Islet precursor cell (in vitro differentiated cells): ENCODE measurements at places on chromosomes 13 and 19.
A peak's percentile ranks its signal among the peaks of the same experiment; 100 is the strongest.

- DNase-seq, result peak; percentile 92
These were observed 2.1 kb downstream of the EFNB2 start for GRCh38 chr13:106533101-106533942.

GRCh38 chr13:81396192-81396591, 1055.3 kb upstream of the SPRY2 start:
- DNase-seq, result no peak

DNA sequence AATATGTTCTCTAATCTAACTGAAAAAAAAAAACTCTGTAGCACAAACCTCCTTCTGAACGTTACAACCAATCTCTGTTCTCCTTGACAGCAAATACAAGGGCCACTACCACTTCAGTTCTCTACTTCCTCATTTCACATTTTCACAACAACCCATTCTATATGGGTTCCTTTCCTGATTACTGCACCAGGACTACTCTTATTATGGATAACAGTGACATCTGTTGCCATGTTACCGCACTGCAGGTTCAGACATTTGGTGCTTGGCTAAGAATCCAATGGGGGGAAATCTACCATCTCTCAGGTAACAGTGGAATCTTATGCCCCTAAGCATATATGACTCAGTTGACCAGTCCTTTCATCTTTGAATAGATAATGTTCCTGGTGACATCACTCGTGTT, 11.6 kb upstream of the FPR3 start:
- DNase-seq, result no peak

GRCh38 chr19:47433121-47433520, 13.8 kb upstream of the MEIS3 start:
- DNase-seq, result no peak

- no peak for DNase-seq
These were observed 1.1 kb upstream of the ZNF546 start for GRCh38 chr19:39995794-39996193.

- DNase-seq, result no peak
These were observed 199.2 kb downstream of the COL4A1 start for GRCh38 chr13:110107568-110108347.

DNA sequence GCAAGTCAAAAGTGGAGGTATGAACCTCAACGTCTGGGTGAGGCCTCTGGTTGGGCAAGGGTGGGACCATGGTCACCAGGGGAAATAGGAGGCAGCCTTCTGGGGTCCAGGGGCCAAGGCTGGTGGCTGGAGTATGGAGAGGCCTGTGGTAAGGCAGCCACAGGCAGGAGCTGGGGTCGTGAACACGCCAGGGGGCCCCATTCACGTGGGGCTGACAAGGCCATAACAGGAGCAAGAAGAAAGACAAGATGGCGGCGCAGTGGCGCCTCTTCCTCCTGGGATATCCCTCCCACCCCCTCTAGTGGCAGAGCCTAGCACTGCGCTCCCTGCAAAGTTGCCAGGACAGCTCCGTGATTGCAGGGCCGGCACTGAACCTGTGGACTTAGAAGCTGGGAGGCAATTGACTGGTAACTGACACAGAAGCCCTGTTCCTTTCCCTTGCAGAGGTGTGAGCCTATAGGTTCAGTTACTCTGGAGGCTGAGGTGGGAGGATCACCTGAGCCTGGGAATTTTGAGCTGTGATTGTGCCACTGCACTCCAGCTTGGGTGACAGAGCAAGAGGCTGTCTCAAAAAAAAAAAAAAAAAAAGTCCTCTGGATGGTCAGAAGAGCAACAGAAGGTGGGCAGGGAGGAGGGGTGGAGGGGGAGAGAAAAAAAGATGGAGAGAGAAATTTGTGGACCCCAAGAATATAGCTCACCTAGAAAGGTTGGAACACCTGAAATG, 19.7 kb upstream of the EDDM13 start:
- DNase-seq, result peak; percentile 93

- DNase-seq, result no peak
These were observed 16.4 kb downstream of the MAB21L1 start for GRCh38 chr13:35460061-35460460.

DNA sequence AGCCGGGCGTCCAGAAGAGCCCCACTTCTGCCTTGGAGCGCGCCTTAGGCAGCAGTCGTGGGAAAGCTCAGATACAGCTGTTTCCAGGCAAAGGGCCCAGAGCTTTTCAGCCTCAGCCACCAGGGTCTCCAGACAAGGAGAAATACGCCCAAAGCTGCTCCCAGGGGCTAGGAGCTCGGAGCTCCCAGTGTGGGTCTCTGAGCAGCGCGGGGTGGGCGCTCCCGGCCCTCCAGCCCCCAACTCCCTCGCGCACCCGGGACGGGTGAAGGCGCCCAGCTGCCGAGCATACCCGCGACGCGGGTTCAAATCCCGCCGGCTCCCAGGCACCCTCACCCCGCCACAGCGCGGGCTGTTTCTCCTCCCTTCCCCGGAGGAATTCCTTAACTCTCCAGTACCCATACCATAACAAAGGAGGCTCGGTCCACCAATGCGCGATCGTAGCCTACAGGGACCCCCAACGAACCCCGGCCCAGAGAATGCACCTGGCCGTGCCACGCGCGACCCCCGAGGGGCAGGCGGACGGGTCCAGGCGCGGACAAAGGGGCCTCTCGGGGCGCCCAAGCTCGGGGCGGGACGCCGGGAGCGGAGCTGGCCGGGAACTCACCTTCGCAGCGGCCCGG, 507 bp downstream of the COL4A1 start:
- DNase-seq, result peak; percentile 65

DNA sequence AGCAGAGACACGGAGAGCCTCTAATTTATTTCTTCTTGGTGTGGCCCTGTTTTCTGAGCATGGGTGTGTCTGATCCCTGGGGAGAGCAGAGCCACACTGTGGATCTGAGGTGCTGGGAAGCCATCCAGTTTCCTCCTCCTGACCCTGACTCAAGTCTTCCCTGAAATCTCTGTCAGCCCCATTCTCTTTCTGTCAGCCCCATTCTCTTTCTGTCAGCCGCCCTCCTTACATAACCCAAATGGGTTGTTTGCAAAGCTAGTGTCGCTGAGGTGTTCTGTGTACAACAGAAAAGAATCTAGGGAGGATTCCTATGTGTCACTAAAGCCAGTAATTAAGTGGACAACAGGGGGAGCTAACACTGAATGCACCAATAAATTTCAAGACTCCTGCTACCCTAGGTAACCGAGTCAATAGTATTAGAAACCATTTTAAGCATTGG, 50.2 kb downstream of the LRCH1 start:
- DNase-seq, result no peak

GRCh38 chr19:12994701-12995595, at the start of gene NFIX:
TSS of gene NFIX (plus strand) at chr19:12995475. CDS start at chr19:12995838, 363 bp downstream.
- peak; percentile 66 for DNase-seq

GRCh38 chr19:46413262-46414031, at the start of gene CCDC8:
TSS of gene CCDC8 (minus strand) at chr19:46413564. CDS start at chr19:46412810, 754 bp downstream.
- DNase-seq, result peak; percentile 98

- no peak for DNase-seq
These were observed 782.4 kb upstream of the GPC6 start for GRCh38 chr13:92444244-92444643.

- DNase-seq, result no peak
These were observed 679.1 kb upstream of the SPRY2 start for GRCh38 chr13:81020010-81020409.

DNA sequence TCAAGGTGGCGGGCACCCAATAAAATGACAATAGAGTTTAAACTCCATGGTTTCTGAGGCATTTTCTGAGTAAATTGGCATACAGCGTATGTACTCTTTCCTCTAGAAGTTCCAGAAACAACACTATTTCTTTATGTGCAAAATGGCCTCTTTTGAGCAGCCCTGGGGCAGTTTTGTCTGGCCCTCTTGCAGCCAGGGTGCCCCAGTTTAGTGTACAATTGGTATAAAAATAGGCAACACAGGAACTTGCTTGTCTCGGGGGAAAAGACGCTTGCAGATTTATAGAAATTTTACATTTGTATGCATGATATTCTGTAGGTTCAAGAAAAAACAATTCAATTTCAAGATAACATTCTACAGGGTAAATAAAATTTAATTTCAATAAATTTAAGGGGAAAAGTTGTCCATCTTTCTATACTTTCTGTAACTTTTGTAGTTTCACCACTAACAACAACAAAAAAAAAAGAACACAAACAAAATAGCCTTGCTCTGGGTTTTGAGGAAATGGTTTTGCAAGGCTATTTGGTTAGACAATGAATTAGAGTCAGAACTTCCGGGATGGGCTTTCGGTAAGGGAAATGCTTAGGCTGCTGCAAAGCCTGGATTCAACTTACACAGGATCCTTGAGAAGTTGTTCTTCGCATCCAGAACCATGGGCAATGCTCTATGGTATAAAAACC, 45.3 kb downstream of the LRCH1 start:
- DNase-seq, result no peak

- no peak for DNase-seq
These were observed 16.0 kb upstream of the CLN5 start for GRCh38 chr13:76975863-76976262.

- DNase-seq, result no peak
These were observed 1208.0 kb downstream of the DIAPH3 start for GRCh38 chr13:58955546-58956385.

GRCh38 chr19:750640-751423, at the start of gene MISP:
TSS of gene MISP (plus strand) at chr19:751112. CDS start at chr19:756947, 5,835 bp downstream.
- DNase-seq, result no peak

DNA sequence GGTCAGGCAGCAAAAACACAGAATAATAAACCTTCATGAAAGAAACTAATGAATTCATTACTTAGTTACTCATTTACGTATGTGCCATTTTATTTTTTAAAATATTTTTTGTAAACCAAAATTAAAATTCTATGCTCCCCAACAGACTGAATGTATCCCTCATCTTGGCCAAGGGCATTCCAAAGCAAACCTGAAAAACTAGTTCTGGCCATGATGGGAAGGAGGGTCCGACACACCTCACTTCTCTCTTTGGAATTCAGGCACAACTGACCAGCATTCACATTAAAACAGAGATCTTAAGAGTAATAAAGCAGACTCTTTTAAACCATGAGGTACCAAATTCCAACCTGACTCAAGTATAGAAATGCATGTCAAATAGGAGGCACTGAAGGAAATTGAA, 1576.9 kb upstream of the SPRY2 start:
- DNase-seq, result no peak

DNA sequence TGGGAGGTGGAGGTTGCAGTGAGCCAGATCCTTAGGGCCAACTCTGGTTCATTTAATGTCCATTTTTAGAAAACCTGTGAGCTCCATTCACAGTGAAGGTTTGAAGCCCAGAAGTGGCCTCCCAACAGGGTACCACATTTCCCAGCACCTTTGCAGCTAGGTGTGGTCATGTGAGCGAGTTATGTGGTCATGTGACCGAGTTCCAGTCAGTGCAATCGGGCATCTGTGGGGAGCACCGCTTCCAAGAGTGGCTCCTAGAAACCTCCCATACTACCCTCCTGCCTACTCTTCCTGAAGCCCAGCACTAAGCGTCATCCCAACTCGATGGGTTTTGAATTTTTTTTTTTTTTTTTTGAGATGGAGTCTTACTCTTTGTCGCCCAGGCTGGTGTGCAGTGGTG, 663 bp upstream of the PLA2G4C start:
- DNase-seq, result no peak

- peak; percentile 87 for DNase-seq
These were observed 204.8 kb downstream of the MYO16 start for GRCh38 chr13:108834193-108834592.

DNA sequence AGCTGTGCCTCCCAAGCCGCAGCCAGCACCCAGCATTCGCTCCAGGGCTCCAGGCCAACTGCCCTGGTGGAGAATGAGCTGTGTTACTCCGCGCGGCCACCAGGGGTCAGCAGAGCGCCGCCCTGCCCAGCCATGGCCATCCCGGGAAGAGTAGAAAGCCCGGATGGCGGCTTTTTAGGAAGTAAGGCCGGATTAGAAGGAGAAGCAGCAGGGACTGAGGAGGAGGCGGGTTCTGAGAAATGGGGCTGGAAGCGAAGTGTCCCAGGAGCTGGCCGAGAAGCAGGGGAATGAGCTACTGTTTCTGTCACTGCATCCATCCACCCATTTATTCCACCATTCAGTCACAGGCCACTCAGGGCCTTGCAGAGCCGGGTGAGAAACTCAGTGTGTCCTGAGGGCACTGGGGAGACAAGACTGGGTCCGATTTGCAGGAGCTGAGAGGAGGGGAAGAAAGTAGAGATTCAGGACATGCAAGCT, 6.6 kb upstream of the NPAS1 start:
- DNase-seq, result peak; percentile 93

DNA sequence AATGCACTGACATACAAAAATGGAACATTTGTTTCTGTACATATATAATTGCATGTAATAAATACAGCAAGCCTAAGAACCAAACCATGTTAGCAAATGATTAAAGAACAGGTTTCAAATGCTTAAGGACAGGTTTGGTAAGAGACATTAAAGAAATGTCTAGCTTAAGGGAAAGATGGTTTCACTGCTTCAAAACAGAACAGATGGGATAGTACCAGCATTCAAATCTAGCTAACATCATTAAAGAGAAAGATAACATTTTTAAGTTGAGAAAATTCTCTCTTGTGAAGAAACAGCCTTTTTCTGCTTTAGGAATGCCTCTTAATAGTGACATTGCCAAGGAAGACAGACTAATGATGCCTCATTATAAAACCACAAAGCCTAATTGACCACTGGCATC, 52.5 kb upstream of the DOCK9 start:
- DNase-seq, result no peak

- no peak for DNase-seq
These were observed 74.5 kb upstream of the NBEA start for GRCh38 chr13:34867590-34867989.

DNA sequence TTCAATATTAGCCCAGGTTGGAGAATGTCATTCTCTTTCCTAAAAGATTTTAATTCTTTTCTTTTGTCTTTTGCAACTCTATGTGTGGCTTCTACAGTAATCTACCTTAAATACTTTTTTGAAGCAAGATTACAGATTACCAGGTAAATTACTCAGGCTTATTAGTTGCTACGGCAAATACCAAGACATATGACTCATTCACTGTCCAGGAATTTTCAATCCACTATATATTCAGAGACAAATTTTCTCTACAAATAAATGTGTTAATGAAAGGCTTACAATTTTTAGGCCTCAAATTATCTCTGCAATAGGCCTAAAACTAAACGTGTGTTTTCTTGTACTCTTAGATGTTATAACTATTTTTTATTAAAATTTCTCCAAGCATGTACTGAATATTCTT, 631.3 kb downstream of the DIAPH3 start:
- DNase-seq, result no peak

GRCh38 chr13:113962386-113962785, 11.5 kb downstream of the C13orf46 start:
- no peak for DNase-seq

DNA sequence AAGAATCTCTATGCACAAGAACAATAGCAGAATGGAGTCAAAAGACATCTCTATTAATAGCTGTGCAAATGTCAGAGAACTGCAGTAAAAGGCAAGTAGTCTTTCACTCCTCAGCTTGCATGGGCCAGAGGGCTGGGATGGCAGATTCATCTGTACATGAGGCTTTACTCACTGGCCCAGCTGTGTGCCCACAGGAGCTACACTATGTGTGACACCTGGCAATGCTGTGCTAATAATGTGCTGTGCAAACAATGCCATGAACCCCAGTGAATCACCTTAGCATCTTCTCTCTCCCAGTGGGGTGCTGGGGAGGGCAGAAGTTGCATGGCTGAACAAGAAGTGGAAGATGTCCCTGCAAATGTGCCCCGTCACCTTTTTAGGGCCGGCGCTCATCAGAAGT, 73.1 kb downstream of the KL start:
- no peak for DNase-seq
